ENCODE measurements at places on chromosomes 12 and 14.

DNA sequence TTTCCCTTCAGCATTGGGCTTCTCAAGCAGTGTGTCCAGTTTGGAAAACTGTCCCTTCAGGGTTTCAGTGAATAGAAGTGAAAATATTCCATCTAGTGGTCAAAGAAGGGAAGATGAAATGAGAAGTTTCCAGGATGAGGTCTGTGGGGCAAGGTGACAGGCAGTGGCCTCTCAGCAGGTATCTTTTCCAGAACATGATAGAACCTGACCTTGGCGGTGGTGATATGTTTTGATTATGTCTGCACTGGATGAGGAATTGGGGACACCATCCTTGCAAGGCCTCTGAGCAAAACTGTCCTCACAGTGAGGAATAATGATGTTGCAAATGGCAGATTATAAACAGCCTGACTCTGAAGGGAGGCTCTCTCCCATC, 4.7 kb downstream of the GPX2 start:
- DNase-seq: no peak

- DNase-seq: no peak
Observed at GRCh38 chr14:73700325-73700724, 13.9 kb downstream of the PNMA1 start.

GRCh38 chr14:43308421-43309110, 1198.5 kb downstream of the FSCB start:
- no peak for DNase-seq

DNA sequence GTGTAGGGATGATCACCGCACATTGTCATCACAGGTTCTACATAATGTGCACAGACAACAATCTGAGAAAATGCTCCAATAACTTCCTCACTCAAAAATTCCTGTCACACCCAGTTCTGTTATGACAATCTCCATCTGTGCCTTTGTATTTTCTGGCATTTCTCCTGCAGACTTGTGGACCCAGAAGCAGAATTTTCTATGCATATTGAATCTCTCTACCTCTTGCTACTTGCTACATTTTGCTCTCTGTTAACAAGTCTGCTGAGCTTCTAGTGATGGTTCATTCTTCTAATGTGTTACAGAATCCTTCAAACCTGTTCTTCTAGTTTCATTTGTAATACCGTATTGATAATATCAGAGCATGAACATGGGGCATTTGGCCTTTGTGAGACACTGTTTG, 127.8 kb upstream of the PTPRQ start:
- DNase-seq: no peak

DNA sequence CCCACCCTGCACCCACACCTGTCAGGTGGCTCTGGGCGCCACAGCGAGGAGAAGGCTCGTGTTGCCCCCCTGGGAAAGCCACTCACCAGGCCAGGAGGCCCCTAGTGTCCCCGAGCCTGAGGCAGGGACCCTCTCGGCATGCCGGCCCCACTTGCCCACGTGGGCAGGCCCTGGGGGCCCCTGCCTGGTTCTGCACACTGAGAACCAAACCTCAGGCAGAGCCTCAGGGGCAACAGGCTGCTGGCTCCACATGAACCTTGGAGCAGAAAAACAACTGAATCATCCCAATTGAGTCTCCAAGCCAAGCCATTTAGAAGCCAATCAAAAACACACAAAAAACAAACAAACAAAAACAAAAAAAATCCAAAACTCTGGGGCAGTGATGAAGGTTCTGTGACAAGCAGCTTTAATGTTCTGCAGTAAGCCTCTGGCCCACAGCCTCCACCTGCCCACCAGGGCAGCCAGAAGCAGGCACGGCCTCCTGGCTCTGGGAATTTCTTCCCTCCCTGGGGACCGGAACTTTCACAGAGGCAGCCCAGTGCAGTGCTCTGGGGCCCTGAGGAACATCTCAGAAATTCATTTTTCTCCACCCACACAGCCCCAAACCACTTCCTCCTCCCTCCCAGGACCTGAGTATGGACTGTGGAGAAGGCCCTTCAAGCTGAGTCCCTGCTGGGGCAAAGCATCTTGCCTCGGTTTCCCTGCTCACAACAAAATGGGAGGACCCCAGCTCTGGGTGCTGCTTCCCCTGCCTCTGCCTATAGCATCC, 90.2 kb downstream of the CHGA start:
- DNase-seq: no peak

DNA sequence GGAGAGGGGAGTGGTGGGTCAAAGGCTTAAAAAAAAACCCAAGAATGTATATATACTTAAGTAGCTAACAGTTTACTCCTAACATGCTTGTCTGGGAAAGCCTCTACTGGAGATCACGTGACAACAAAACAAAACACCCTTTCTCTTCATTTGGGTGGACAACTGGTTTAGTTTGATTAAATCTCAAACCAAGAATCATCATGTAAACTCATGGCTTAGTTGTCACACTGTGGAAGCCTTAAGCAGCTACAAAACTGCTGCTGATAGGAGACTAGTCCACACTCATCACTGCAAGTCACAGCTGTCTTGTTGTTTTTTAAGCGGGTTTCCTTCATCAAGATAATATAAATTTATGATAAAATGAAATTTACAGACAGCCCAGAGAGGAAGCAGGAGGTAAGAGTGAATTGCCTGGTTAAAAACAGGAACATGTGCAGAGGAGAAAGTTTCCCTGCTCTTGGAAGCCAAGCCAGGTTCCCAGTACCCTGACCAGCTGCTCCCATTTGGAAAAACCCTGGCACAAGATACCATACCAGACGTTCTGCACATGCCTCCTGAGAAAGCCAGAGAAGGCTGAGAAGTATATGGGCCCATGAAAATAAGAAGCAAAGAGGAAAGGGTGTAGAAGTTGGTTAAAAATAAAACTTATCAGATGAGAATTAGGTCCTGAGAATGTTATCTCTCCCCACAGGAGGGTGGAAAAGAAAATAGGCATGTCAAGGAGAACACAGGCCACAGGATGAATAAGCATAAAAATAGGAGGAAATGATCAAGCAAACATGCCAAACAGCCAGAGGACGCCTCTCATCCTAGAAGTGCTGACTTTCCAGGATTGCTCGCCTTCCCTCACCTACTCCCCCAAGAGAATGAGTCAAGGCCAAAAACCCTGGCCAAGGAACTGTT, 34.0 kb downstream of the EGLN3 start:
- no peak for DNase-seq

DNA sequence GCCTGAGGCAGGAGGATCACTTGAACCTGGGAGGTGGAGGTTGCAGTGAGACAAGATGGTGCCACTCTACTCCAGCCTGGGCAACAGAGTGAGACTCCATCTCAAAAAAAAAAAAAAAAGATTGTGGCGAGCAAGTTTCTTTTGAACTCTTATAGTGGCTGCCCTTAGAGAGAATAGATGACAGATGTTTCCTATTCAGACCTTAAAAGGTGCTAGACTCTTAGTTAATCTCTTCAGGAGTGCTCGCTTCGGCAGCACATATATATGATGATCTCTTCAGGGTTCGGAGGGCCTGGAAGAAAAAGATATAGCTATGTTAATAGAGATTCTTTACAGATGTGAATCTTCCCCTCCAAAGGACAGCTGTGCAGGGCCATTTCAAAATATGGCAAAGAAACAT, 73.1 kb upstream of the AMN1 start:
- no peak for DNase-seq

GRCh38 chr12:115474539-115475353, 790.8 kb upstream of the TBX3 start:
- DNase-seq: no peak

DNA sequence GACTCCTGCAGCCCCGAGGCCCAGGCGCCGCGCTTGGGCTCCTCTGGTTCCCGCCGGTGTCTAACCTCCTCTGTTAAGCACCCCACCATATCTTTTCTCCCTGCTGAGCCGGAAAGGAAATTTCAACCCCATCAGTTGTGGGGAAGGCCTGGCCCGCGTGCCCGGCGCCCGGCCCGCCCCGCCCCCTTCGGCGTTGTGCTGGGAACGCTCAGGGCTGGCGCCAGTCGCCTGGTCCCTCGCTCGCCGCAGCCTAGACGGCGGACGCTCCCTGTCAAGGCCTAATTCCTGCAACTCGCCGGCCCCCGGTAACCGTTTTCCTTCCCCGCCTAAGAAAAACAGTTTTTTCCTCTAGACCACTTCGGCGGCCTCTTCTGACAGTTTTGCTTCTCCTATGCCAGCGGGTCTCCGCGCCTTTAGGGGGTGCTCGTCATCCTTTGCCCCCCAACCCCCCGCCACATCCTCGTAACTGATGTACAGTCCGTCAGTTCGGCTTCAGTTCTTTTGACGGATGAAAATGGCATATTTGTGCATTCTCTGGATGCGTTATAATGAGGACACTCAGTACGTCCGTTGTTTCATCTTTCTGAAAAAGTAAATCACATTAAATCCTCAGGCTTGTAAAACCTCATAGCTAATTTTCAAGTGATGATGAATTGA, 506 bp upstream of the NAP1L1 start:
- DNase-seq: no peak

DNA sequence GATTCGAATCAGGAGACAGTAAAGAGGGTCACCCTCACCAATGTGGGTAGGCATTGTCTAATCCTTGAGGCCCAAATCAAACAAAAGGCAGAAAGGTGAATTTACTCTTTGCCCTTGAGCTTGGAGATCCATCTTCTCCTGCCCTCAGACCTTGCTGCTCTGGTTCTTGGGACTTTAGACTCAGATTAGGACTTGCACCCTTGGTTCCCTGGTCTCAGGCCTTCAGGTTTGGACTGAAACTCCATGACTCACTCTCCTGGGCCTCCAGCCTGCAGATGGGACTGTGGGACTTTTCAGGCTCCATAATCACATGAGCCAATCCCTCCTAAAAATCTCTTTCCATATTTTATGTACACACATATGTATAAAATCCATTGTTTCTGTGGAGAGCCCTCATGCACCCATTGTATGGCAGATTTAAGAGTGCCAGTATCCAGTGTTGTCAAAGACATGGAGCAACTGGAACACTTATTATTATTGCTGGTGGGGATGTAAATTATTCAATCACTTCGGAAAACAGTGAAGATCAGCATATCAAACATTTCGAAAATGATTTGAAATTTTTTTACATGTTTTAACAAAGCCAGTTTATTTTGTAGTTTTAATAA, 48.7 kb downstream of the EID3 start:
- DNase-seq: no peak

DNA sequence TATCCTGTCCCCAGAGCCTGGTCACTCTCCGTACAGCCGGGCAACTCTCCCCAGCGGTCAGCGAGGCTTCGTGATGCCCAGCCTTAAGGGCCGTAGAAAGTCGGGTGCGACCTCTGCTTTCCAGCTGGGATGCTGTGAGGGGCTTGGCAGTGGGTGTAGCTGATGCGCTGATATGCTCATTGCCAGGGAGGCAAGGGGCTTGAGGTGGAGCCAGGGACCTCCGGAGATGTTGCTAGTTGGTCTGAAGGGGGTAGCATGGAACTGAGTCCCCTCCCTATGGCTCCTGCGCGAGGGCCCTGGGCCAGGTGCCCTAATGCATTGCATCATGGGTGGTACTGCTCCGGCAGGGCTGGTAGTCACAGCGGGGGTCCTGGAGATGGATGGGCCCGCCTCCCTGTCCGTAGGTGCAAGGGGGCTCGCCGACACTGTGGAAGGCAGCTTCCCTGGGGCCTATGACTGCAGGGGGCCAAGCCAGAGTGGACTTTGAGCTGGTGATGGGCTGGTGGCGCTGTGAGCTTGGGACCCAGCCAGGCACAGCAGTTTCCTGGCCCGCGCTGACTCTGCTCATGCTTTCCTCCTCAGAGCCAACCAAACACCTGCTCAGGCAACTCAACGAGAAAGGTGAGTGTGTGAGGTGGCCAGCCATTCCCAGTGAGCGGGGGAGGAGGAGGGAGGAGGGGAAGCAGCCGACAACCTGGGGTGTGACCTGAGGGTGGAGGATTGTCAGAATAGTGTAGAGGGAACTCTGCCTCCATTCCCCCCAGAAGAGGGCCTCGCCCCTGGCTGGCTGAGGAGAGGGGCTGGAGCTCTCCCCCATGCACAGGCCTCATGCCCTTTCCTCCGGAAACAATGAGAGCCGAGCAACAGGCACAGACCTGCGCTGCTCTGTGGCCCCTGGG, 32.3 kb downstream of the PLEKHG3 start:
- DNase-seq: no peak

DNA sequence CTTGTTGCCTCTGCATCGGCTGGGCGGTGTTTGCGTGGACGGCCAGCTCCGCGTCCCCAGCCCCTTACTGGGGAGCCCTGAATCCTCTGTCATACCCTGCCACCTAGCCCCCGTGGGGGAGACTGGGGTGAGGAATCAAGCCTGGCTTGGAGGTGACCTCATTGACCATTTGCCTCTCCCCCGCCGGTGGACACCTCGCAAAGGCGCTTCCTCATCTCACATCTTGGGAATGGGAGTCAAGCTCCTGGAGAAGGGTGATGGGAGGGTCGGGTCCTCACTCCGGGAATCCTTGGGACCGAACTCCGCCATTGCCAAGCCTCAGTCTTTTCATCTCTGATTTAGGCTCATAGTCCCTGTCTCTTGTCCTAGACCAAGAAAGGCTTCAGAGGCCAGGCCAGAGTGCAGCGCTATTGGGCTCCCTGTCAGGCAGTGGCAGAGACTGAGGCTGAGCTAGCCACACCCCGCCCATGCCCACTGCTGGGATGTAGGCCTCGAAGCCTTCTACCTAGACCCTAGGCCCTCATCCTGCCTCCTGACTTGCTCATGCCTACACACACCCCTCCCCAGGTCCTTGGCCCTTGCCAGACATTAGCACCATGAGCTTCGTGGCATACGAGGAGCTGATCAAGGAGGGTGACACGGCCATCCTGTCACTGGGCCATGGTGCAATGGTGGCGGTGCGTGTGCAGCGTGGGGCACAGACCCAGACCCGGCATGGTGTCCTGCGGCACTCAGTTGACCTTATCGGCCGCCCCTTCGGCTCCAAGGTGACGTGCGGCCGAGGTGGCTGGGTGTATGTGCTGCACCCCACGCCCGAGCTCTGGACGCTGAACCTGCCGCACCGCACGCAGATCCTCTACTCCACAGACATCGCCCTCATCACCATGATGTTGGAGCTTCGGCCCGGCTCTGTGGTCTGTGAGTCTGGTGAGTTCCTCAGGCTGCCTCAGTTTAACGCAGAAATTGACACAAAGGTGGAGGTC, 678 bp downstream of the TRMT61A start:
- no peak for DNase-seq

- DNase-seq: no peak
Observed at GRCh38 chr12:82510386-82510785, 152.1 kb downstream of the METTL25 start.

DNA sequence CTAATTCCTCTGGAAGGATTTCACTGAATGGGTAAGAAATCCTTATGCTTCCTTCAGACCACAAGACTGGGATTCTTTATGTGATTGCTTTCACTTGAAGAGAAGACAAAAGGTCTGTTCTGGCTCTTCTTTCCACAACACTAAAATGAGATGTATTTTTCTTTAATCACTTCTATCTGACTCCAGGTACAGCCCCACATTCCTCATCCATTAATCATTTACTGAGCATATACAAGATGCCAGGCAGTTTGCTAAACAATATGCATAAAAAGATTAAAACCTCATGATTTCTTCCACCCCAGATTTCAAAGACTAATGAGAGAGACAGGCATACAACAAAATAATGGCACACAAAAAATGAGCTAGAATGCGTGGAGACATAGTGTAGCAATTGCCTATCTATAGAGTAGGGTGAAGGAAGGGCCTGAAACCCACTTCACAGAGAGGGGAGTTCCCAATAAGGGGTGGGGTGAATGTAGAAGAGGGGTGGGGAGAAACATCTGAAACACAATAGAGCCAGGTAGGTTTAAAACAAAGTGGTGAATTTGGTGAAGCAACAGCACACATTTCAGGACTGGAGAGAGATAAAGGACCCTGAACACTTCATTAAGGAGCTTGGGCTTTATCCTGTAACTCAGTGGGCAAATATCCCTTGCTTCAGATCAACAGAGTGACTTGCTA, 65.1 kb upstream of the PRB2 start:
- no peak for DNase-seq

- no peak for DNase-seq
Observed at GRCh38 chr14:65832431-65833266, 420.1 kb downstream of the FUT8 start.

- DNase-seq: no peak
Observed at GRCh38 chr12:50061171-50061570, 3.8 kb downstream of the ASIC1 start.
